Upper lobe of right lung (tissue), 1 donor: ENCODE measurements at places on chromosomes 16 and 17. TPM values are rescaled to one million over a fixed set of nuclear protein-coding genes. Genes with fewer than 3 reads are reported as not detected.
A peak's percentile ranks its signal among the peaks of the same experiment; 100 is the strongest.

DNA sequence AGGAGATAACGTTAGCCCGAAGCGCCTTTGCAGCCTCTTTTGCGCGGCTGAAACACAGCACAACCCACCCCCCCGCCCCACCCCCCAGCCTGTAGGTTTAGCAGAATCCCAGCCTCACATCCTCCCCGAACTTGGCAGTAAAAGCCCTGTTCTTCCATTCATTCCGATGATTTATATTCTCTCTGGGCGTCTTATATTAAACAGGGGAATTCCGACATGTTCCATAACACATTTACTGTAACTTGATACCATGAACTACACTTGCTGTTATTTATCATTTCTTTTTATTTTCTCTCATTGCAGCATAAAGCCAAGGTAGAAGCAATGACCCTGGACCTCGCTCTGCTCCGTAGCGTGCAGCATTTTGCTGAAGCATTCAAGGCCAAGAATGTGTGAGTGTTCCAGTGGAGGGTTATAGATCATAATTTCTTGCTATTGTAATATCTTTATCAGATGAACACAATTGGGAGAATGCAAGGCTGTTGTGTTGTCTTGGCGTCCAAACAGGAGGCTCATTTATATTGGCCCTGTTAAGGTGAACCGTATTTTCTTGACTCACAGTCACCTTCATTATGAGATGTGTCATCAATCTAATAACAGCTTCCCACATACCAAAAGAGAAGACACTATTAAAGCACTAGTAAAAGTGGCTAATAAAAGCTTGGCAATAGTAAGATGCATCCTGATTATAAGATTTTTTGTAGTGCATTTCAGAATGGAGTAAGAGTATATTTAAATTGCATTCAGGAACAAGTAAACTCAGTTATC, 287.3 kb downstream of the WWOX start:
- DNase-seq, result no peak
- H3K4me1 ChIP-seq, result peaks cover 7% of the 10 kb centered on the region
- no peaks in the 10 kb centered on the region for H3K27me3 ChIP-seq
- no peak overlapping the region for H3K27ac ChIP-seq
- H3K4me3 ChIP-seq, result no peak overlapping the region

The SLC4A1 gene
- total RNA-seq, result 0.43 TPM

DNA sequence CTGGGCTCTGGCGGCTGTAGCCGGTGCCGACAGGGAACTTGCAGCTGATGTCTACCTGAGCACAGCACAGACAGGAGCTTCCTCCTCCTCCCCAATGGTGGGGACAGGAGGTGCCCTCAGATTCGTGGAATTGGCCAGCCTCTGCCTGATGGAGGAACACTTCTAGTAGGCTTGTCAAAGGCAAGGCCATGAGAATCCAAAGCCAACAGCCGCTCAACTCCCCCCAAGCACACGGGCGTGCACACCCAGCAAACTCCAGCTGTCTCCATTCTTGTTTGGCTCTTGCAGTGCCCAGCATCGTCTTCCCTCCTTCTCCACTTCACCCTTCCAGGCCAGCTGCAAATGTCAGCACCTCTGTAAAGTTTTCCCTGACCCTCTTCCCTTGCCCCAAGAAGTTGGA, 35.1 kb downstream of the SCNN1G start:
- no peaks in the 10 kb centered on the region for H3K27me3 ChIP-seq
- no peak overlapping the region for H3K4me3 ChIP-seq
- no peaks in the 10 kb centered on the region for H3K36me3 ChIP-seq
- no peak overlapping the region for H3K27ac ChIP-seq
- DNase-seq, result no peak
- no peaks in the 10 kb centered on the region for H3K4me1 ChIP-seq

GRCh38 chr16:6446370-6446769, 886.3 kb upstream of the RBFOX1 start:
- DNase-seq, result no peak
- H3K4me1 ChIP-seq, result no peaks in the 10 kb centered on the region
- H3K27ac ChIP-seq, result no peak overlapping the region
- H3K4me3 ChIP-seq, result no peak overlapping the region

GRCh38 chr17:67434061-67434525, 57.0 kb downstream of the PITPNC1 start:
- no peak overlapping the region for H3K4me3 ChIP-seq
- no peaks in the 10 kb centered on the region for H3K36me3 ChIP-seq
- H3K27ac ChIP-seq, result peak overlapping the region; percentile 67
- peak; percentile 76 for DNase-seq
- H3K4me1 ChIP-seq, result peaks cover 25% of the 10 kb centered on the region

The CES1 gene
- 293 TPM for total RNA-seq

GRCh38 chr17:633133-633532, 81.5 kb downstream of the VPS53 start:
- H3K4me1 ChIP-seq, result peaks cover 3% of the 10 kb centered on the region
- H3K36me3 ChIP-seq, result peaks cover 8% of the 10 kb centered on the region
- no peaks in the 10 kb centered on the region for H3K27me3 ChIP-seq
- H3K4me3 ChIP-seq, result no peak overlapping the region
- no peak for DNase-seq
- peak overlapping the region; percentile 20 for H3K27ac ChIP-seq

GRCh38 chr17:62892870-62893338, 73.1 kb upstream of the TANC2 start:
- H3K4me3 ChIP-seq, result no peak overlapping the region
- peaks cover 22% of the 10 kb centered on the region for H3K4me1 ChIP-seq
- H3K27me3 ChIP-seq, result no peaks in the 10 kb centered on the region
- no peaks in the 10 kb centered on the region for H3K36me3 ChIP-seq
- H3K27ac ChIP-seq, result peak overlapping the region; percentile 61

GRCh38 chr17:4446326-4447071, 12.8 kb downstream of the SPNS3 start:
- no peaks in the 10 kb centered on the region for H3K27me3 ChIP-seq
- DNase-seq, result no peak
- no peak overlapping the region for H3K4me3 ChIP-seq

DNA sequence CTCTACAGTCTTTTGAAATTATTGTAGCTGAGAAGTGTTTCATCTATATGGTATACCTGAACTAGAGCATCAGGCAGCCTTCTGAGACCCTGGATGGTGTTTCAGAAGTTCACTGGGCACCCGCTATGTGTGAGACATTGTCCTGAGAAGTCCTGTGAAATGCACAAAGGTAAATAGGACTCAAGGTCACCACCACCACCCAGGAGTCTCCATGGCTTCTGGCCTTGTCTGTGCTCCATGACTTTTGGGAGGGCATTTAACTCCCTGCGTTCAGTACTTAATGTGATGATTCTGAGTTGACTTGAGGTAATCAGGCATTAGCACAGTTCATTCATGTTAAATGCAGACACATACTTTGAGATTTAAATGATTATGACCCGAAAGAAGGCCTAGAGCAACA, 1.1 kb downstream of the MLYCD start:
- peak overlapping the region; percentile 96 for H3K27ac ChIP-seq
- no peaks in the 10 kb centered on the region for H3K27me3 ChIP-seq
- no peak for DNase-seq
- H3K4me1 ChIP-seq, result peaks cover 24% of the 10 kb centered on the region

The ALOX15B gene
- total RNA-seq, result 80.2 TPM

- no peaks in the 10 kb centered on the region for H3K27me3 ChIP-seq
- peaks cover 26% of the 10 kb centered on the region for H3K4me1 ChIP-seq
- H3K4me3 ChIP-seq, result no peak overlapping the region
- no peak overlapping the region for H3K27ac ChIP-seq
These were observed 18.5 kb downstream of the MAPK8IP3 start for GRCh38 chr16:1724491-1724890.

The PPP1R1B gene
- 25.1 TPM for total RNA-seq
